Stimulated activated CD8-positive, alpha-beta memory T cell treated with anti-CD3 and anti-CD28 coated beads, Interleukin-4, amount 100 ng/mL, for 24 hours (primary cell): ENCODE measurements at places on chromosomes 4 and X.

DNA sequence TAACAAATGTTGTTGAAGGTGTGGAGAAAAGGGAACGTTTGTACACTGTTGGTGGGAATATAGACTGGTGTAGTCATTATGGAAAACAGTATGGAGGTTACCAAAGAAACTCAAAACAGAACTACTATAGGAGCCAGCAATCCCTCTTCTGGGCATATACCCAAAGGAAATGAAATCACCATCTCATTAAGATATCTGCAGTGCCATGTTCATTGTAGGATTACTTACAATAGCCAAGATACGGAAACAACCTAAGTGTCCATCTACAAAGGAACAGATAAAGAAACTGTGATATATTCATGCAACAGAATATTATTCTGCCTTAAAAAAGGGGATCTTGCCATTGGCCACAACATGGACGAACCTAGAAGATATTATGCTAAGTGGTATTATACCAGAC, 22.2 kb downstream of the APBB2 start:
- no peak for DNase-seq

DNA sequence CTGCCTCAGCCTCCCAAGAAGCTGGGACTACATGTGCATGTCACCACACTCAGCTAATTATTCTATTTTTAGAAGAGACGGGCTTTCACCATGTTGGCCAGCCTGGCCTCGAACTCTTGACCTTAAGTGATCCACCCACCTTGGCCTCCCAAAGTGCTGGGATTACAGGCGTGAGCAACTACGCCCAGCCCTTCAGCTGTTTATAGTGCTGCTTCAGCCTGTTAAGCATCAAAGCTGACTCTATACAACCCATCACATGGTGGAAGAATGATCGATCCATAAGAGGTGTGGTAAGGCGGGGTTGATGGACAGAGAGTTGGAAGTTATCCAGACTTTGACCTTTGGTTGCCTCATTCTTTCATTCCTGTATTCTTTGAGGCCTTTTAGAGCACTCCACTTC, 56.2 kb upstream of the RAPGEF2 start:
- DNase-seq, result no peak

- DNase-seq, result no peak
Observed at GRCh38 chr4:150094676-150095075, 16.4 kb downstream of the DCLK2 start.

GRCh38 chr4:135197641-135198040, 996.1 kb upstream of the PABPC4L start:
- DNase-seq, result no peak

GRCh38 chr4:185004562-185005218, 13.6 kb upstream of the HELT start:
- no peak for DNase-seq

GRCh38 chr4:168361365-168362024, 42.9 kb upstream of the DDX60 start:
- DNase-seq, result no peak

DNA sequence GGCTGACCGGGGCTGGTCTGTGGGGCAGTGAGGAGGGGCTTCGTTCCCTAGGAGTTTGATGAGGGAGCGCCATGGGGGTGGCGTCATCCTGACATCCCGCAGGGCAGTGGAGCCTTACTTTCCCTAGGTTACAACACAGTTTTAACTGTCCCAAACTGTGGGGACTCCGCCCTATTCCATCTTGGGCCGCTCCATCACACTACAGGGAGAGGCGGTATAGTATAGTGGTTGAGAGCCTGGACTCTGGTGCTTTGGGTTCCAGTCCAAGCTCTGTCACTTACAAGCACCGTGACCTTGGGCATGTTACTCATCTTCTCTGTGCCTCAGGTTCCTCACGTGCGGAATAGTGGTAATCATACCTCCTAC, 44.2 kb downstream of the ZNF185 start:
- DNase-seq, result no peak

GRCh38 chr4:71460371-71460770, 121.6 kb downstream of the SLC4A4 start:
- DNase-seq, result no peak

GRCh38 chr4:5383191-5383980, 325.0 kb downstream of the EVC2 start:
- DNase-seq, result no peak

GRCh38 chrX:9728261-9728660, 37.4 kb downstream of the GPR143 start:
- no peak for DNase-seq

GRCh38 chr4:181254771-181255170, 988.4 kb upstream of the TENM3 start:
- DNase-seq, result no peak

DNA sequence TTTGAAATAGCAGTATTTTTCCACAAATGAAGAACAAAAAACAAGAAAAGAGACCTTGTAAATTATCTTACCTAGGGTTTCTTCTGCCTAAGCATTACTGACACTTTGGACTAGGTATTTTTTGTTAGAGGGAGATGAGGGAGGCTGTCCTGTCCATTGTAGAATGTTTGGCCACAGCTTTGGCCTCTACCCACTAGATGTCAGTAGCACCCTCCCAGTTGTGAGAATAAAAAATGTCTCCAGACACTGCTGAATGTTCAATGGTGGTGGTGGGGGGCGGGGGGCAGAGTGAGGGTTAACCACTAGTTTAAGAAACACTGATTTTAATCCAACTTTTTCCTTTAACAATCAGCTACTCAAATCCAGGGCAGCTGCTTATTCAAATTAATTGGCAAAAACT, 25.8 kb downstream of the OTUD4 start:
- no peak for DNase-seq

- no peak for DNase-seq
Observed at GRCh38 chr4:42281324-42282020, 115.8 kb upstream of the SHISA3 start.

- no peak for DNase-seq
Observed at GRCh38 chr4:21387683-21388082, 560.9 kb downstream of the KCNIP4 start.

- no peak for DNase-seq
Observed at GRCh38 chr4:125433453-125433852, 118.7 kb downstream of the FAT4 start.

DNA sequence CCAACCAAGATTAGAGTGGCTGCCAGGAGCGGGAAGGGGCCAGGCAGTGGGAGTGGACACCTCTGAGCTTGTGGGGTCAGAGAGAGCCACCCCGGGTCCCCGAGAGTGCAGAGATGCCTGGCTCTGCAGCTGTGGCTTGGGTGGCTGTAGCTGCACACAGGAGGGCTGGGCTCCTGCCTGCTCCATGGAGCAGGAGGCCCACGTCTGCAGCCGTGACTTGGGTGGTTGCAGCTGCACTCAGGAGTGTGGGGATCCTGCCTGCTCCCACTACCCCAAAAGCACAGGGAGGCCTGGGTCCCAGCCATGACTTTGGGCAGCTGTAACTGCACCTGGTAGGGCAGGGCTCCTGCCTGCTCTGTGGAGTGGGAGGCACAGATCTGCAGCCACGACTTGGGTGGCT, 28.7 kb upstream of the DIPK2B start:
- no peak for DNase-seq

DNA sequence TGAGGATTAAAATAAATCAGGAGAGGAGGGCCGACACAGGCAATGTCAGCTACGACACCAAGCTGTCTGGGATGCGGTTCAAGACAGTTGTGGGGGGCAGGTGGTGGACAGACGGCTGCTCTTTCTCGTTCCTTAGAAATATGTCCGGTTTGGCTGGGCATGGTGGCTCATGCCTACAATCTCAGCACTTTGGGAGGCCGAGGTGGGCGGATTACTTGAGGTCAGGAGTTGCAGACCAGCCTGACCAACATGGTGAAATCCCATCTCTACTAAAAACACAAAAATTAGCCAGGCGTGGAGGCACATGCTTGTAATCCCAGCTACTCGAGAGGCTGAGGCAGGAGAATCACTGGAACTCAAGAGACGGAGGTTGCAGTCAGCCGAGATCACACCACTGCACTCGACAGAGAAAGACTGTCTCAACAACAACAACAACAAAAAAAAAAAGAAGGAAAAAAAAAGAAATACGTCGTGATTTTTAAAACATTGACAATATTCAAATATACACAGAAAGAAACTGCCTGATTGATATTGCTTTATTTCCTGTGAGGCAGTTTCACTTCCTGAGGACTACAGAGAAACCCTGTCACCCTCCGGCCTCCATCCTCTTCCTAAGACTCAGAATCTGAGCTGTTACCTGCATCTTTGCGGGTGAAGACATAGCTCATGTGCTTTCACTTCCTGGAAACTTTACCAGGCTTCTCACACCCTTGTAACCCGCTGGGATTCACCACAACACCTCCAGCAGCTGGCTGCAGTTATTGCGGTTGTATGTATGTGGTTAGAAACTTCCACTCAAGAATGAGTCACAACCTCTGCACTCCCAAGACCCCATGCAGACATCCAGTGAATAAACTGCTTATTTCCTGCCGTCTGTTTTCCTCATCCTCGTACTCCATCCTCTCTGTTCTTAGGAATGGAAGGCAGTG, 63.8 kb upstream of the STS start:
- peak; percentile 45 for DNase-seq

DNA sequence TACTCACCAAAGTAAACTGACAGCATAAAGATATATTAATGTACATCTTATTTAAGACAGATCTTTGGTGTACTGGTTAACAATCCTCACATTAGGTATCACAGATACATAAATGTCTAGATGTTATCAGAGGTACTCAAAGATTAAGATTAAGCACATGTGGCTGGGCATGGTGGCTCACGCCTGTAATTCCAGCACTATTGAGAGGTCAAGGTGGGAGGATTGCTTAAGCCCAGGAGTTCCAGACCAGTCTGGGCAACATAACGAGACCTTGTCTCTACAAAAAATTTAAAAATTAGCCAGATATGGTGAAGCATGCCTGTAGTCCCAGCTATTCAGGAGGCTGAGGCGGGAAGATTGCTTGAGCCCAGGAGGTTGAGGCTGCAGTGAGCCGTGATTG, 145.7 kb upstream of the SH3RF1 start:
- DNase-seq, result no peak

- DNase-seq, result no peak
Observed at GRCh38 chrX:142977128-142977914, 48.4 kb upstream of the SPANXN4 start.

- peak; percentile 13 for DNase-seq
Observed at GRCh38 chr4:54658252-54659093, 716 bp downstream of the KIT start.

DNA sequence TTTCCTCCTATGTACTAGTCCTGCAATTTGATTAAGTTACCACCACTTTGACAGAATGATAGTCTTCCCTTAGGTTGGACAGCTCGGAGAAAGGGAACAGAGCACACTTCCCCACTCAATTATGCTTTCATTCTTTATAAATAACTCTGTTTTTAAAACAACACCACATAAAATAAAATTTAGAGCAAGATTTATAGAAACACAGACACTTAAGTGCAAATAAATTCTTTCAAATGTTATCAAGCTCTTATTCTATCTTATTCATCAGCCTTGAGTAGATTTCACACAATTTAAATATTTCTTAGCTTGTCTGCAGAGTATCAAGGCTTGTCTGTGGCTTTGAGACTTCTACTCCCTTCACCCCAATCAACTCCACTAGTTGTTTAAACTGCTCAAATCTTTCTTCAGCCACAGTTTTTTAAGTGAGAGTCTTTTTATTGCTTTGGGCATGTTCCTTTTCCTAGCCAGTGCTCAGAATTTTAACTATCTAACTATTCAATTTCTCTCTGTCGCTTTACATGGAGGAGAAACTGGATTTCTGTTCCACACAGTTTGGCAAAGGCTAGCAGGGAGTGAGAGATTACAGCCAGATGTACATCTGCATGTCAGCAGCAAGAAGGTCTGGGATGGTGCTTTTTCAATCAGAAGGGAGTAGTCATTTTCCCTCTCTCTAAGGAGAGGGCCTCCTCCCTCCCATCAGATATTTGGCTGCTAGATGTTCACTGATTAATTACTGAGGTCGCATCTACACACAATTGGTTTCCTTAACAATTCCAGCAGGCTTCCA, 53.1 kb upstream of the PLAC1 start:
- no peak for DNase-seq

GRCh38 chrX:64894454-64895038, 81.7 kb downstream of the ZC4H2 start:
- DNase-seq, result peak; percentile 9
